Daoy (cell line): ENCODE measurements at places on chromosomes 1 and 21. TPM values are rescaled to one million over a fixed set of nuclear protein-coding genes. Genes with fewer than 3 reads are reported as not detected.

GRCh38 chr1:161079436-161080110, 9.8 kb downstream of the NECTIN4 start:
- DNase-seq, result no peak

DNA sequence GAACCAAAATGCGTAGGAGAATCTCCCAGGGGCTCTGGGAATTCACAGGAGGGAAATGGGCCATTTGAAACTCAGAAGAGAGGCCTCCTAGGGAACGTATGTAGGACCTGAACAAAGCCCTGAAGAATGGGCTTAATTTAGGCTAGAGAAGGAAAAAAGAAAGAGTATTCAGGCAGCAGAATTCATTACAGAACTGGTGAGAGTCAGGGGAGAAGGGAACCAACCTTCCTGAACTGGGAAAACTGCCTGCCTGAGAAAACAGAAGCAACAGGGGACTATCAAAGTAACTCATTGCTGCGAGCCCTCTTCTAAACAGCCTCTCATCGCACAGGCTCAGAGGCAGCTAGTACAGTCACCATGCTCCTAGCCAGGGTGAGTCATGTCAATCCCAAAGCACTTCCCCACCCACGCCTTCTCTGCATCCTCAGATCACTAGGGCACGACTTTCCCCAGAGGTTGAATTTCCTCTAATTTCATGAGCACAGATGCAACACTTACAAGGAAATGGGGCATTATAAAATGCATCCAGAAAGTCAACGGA, 98.1 kb downstream of the ADSS2 start:
- DNase-seq, result peak; percentile 96

Gene OR6K3
- not detected in 2 replicates for total RNA-seq

GRCh38 chr1:186218654-186219352, 156.2 kb downstream of the TPR start:
- no peak for DNase-seq

DNA sequence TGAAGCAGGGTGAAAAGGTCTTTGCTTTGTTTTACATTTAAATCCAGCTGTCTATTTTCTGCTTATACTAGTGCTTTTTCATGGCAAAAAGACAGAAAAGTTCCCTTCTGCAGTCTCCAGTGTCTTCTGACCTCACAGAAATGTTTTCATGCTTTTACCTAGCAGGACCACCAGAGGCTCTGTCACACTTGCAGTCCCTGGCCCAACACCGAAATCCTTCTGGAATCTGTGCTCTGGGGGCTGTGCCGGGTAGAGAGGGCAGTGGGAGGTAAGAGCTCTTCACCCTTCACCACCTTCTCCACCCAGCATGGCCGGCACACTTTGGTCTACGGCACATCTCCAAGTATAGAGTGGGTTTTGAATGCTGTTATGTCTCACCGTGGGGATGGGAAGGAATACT, 20.8 kb downstream of the GNAT2 start:
- no peak for DNase-seq

Gene FCRL6
- total RNA-seq, result not detected in 2 replicates

GRCh38 chr1:164591858-164592257, 32.9 kb downstream of the PBX1 start:
- peak; percentile 61 for DNase-seq

- no peak for DNase-seq
Observed at GRCh38 chr1:170742600-170742999, 78.7 kb downstream of the PRRX1 start.

- DNase-seq, result no peak
Observed at GRCh38 chr1:87898431-87898830, 569.8 kb downstream of the LMO4 start.

Gene VSIG8
- not detected in 2 replicates for total RNA-seq

GRCh38 chr1:187032316-187032981, 203.7 kb downstream of the PLA2G4A start:
- no peak for DNase-seq

DNA sequence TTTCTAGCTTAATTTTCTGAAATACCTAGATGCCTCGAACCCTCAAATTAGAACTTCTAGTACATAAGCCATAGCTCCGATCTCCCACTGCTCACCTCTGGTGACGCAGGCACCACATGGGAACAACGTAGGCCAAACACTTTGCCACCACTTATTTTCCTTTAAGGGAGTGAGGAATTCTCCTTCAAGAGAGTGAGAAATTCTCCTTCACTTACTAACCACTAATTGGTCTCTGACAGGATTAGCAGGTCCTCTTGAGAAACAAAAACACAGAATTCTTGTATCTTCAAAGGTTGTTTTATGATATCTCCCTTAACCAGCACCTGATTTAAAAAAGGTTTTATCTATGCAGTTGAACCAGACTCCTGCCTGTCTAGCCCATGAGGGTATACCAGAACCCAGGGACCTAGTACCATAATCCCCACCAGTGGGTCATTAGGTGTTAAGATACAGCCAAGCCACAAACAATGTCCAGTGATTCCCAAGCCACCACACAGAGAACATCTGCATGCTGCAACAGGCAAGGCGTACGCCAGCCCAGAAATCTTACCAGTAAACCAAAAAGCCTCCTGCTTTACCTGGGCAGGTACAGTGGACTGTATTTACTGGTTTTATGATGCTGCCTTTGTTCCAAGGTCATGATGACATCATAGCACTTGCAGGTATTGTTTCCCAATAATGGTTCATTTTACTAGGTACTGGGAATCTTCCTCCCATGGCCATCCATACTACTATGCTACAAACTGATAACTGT, 20.3 kb upstream of the CXADR start:
- peak; percentile 71 for DNase-seq

DNA sequence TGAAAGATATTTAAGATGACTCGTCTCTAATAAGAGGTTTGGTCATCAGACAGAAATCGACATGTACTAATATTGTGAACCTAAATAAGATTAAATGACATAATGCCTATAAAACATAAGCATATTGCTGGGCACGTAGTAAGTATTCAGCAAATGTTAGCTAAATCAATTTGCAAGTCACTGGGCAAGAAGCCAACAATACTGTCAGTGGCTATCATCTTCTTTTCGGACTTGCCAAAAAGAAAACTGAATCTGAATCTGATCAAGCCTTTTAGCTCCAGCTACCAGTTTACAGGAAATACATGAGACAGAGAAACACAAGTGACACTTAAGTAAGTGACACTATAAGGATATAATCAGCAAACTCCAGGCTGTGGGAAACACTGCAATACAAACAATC, 46.0 kb downstream of the RPL5 start:
- no peak for DNase-seq

- DNase-seq, result no peak
Observed at GRCh38 chr1:25811384-25812082, 8.2 kb upstream of the MTFR1L start.

- peak; percentile 55 for DNase-seq
Observed at GRCh38 chr1:199685369-199685768, 342.1 kb upstream of the NR5A2 start.

DNA sequence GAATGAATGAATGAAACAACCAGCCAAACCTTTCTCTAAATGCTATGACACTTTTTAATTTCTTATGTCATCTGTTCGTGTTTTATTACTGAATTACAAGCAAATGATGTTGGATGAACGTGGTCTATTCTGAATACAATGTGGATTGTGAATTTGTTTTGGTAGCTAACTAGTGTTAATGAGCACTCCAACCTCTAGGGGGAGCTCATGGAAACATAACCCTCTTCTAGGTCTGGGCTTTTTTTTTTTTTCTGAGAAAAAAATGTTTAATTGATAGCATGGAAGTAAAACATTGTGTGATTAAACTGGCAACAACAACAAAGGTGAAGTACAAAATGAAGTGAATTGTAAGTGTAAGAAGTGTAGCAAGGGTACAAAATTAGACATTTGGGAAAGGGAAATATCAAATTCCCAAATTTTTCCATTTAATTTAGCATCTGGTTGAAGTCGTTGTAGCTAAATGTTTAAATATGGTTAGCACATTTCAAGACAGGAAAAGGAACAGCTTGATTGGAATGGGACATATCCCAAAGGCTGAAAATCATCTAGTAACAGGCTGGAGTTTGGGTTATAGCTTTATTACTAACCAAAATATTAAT, 42.6 kb upstream of the PTGS2 start:
- DNase-seq, result peak; percentile 51

DNA sequence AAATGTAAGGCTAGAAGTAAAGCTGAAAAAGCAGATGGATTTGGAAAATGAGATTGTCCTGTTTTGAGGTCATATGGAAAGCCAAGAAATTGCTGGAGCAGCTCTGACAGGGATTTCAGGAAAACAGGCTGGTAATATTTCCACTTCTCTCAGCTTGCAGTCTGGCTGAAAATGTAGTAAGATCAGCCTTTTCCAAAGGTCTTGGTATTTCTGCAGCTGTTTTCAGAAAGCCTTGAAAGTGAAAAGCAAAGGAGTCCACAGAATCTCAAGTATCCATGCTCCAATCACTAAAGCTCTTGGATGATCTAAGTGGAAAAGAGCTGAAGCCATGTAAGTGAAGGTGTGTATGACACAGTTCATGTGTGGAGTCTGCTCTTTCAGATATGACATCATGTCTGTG, 41.6 kb upstream of the APOBEC4 start:
- no peak for DNase-seq

- no peak for DNase-seq
Observed at GRCh38 chr1:154572468-154573167, 5.0 kb downstream of the CHRNB2 start.

Gene ZNF436
- total RNA-seq, result 9.4 and 12.9 TPM in 2 replicates

DNA sequence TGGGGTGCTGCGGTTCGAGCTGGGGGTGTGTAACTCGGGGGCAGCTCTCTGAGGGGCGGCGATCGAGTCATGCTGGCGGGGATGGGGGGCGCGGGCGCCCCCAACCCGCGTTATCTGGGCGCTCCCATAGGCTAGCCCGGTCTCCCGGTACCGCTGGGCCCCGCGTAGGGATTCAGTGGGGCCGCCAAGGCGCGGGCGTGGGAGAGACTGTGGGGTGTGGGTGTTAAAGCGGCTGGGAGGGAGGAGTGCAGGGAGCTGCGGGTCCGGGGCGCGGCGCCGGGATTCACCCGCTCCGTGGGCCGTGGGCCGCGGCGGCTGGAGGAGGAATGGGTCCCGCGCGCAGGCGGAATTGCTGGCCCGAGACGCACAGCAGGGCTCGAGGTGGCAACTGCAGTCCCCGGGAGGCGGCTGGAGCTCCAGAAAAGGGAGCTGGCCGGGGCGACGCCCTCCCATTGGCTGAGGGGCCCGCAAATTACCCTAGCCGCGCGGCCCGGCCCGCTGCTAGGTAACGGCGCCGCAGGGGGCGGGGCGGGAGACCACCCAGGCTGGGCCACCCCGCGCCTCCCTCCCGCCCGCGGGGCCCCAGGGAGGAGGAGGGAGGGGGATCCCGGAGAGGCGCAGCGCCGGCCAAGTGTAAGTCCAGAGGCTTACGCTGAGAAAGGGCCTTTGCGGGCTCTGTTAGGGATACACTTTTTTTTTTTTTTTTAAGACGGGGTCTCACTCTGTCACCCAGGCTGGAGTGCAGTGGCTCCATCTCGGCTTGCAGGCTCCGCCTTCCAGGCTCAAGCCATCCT, at the start of gene PTCH2:
PTCH2 (minus strand) TSS at position 392 of the 794 bp plus-strand sequence; CDS start at position 71, 321 bp downstream.
- DNase-seq, result peak; percentile 80

- no peak for DNase-seq
Observed at GRCh38 chr1:204990721-204991341, 52.2 kb upstream of the CNTN2 start.

GRCh38 chr1:48254254-48254653, 31.7 kb downstream of the SLC5A9 start:
- no peak for DNase-seq

Gene SLC1A7
- total RNA-seq, result not detected in 2 replicates

DNA sequence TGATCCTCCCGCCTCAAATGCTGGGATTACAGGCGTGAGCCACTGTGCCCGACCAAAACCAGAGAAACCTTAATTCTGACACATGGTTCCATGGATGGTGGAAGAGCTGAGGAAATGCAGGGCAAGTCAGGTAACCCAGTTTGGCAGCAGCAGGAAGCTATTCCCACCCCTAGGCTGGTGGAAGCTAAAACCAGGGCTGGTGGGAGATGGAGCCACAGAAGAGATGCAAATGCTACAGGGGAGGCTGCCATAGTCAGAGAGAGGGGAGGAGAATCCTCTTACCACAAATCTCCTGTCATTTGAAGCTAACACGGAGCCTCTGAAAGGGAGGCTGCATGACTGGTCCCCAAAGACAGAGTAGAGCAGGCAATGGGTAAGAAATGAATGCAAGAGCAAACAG, 4.1 kb upstream of the CDC42BPA start:
- DNase-seq, result no peak

DNA sequence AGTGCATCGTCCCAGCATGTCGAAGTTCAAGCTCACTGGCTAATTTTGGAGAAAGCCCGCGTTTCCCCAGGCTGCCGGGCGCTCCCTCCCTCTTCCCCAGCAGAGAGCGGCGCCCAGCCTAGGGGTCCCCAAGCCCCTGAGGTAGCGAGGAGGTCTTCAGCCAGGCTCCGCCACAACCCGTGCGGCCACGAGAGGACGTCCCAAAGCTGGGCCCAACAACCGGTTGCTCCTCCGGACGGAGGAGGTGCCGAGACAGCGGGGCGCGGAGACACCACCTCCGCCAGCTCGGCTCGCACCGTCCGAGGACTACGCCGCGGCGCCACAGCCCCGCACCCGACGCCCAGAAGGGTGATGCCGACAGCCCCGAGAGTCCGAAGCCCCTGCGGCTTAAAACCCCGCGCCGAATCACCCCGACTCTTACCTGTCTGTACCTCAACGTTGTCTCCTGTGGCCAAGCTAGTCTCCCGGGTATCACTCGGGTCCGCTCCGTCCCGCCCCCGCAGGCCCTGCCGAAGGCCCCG, at the start of gene DENND2C:
DENND2C (minus strand) TSS at position 488 of the 521 bp plus-strand sequence. CDS start 44,065 bp downstream, outside the sequence.
- DNase-seq, result no peak

Gene C1orf50
- total RNA-seq, result 2.5 and 3.1 TPM in 2 replicates

GRCh38 chr21:14092834-14093560, 117.8 kb downstream of the LIPI start:
- DNase-seq, result no peak

- no peak for DNase-seq
Observed at GRCh38 chr1:45216200-45216541, 9.8 kb upstream of the ZSWIM5 start.

GRCh38 chr1:203059485-203059884, 26.3 kb downstream of the MYOG start:
- no peak for DNase-seq

Gene ADAMTS1
- total RNA-seq, result 33.1 and 35.2 TPM in 2 replicates

DNA sequence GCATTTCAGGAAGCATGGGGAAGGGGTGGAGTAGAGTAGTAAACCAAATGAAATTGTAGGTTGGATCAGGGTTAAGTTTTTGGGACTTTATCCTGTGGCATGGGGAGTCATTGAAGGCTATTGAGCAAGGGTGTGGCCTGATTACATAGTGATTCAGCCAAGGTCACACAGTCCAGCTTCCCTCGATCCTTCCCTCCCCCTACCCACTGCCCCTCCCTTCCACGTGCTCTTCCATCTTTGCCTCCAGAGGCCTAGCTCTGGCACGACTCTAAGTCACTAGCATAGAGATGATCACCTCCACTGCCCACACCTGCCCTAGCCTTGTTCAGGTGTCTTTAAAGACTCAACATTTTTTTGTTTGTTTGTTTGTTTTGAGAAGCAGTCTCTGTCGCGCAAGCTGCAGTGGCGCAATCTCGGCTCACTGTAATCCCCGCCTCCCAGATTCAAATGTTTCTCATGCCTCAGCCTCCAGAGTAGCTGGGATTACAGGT, 37.2 kb upstream of the SLC9A1 start:
- DNase-seq, result peak; percentile 45

- DNase-seq, result no peak
Observed at GRCh38 chr21:46486481-46487126, 27.9 kb downstream of the DIP2A start.
